MG63 (cell line): ENCODE measurements at places on chromosomes 2 and 18.

GRCh38 chr2:214378455-214379103, 32.3 kb upstream of the VWC2L start:
- no peak for DNase-seq

DNA sequence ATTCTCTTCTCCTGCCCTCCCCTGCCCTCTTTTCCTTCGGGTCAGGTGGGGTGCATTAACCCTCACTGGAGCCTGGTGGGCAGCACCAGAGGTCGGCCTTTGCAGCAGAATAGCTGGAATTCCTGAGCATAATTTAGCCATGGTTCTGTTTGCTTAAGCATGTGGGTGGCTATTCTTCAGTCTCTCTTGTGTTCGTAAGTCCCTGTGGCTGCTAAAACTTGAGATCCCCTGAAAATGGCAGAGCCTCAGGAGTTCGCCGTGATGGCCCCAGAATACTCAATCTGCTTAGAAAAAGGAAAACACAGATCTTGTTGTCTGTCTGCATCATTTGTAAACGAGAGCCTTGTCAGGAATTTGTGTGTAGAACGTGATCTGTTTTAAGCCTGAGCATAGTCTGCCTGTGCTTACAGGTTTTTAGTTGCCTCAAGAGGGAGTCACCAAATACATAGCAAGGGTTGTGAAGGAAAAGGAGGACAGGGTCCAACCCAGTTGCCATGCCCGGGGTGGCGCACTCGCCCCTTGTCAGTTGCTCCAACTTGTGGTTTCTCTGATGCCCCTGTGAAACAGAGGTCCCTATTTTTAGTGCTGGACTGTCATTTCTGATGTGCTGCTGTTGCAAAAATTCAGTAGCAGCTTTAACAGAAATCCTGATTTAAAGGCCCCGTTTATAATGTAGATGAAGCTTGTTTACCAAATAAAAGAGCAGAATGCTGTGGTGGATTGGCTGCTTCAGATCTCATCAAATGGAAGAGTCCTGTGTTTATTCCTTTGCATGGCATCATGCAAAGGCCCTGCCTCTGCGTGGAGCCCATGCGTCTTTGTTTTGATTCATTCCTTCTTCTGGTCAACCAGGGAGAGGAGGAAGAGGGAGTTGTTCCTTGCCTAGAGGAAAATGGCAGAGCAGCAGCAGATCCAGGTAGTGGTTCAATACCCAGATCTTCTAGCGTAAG, 74.8 kb downstream of the WDSUB1 start:
- no peak for DNase-seq

- DNase-seq, result no peak
These were observed 220.7 kb downstream of the PTH2R start for GRCh38 chr2:208627110-208627884.

GRCh38 chr2:239025096-239025801, 177.4 kb downstream of the TWIST2 start:
- DNase-seq, result no peak

GRCh38 chr18:57705832-57706595, 84.4 kb upstream of the NARS1 start:
- no peak for DNase-seq

- DNase-seq, result no peak
These were observed 2.1 kb downstream of the GBX2 start for GRCh38 chr2:236165842-236166795.

GRCh38 chr2:201158111-201158929, 24.6 kb upstream of the CASP10 start:
- peak; percentile 41 for DNase-seq

DNA sequence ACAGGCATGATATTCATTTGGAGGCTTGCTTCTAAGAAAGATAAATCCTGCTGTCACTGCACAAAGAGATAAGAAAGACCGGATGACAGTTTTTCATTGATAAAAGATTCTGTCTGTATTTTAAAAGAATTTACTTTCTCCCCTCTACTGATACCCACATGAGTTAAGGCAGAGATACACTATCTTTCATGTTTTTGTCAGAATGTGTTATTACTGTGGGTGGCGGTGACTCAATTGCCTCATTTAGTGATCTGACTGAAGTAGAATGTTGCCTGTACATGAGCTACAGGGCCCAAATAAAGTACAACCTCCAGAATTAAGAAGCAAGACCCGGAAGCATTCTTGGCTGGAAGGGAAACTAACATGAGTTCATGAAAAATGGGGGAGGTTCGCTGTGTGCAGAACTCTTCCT, 480.0 kb downstream of the SLC4A3 start:
- DNase-seq, result no peak

DNA sequence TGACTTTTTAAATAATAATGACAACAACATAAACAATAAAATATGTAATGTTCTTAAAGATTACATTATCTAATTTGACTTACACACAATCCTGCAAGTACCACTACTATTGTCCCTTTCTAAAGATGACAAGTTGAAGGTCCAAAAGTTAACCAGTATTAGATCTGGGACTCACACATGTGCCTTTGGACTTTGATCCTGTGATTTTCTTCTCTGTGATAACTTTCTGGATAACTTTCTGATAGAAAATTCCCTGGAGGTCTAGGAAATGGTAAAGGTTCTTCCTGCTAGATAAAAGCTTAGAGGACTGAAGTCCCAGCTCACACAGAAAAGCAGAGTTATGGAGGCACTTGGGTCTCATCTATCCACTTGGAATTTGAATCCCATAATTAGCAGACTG, 311.9 kb upstream of the KLHL29 start:
- no peak for DNase-seq

- no peak for DNase-seq
These were observed 499 bp upstream of the LMAN1 start for GRCh38 chr18:59359576-59359952.

GRCh38 chr2:239312081-239312511, 88.7 kb downstream of the HDAC4 start:
- no peak for DNase-seq

- no peak for DNase-seq
These were observed 1367.2 kb upstream of the SLC39A10 start for GRCh38 chr2:194289712-194290346.

- no peak for DNase-seq
These were observed 316.6 kb upstream of the NCKAP5 start for GRCh38 chr2:133884739-133885381.

DNA sequence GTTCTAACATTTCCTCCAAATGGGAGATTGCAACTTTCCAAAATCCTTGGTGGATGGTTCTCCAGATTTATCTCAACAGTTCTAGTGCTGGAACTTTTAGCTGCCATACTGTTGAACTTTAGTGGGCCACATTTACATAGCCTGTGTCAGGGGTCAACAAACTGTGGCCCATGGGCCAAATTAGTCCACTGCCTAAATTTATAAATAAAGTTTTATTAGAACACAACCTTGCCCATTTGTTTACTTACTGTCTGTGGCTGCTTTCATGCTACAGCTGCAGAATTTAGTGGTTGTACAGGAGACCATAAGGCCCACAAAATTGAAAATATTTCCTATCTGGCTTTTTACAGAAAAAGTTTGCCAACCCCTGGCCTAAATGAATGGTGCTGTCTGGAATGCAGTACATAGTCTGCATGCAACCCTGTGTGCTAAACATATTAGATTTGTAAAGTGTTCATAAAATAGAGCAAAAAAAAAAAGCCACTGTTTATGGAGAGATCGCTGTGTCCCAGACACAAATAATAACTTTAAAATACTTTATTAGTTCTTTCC, 30.3 kb downstream of the MGAT5 start:
- DNase-seq, result no peak

- no peak for DNase-seq
These were observed 40.9 kb upstream of the CTLA4 start for GRCh38 chr2:203826704-203827103.

DNA sequence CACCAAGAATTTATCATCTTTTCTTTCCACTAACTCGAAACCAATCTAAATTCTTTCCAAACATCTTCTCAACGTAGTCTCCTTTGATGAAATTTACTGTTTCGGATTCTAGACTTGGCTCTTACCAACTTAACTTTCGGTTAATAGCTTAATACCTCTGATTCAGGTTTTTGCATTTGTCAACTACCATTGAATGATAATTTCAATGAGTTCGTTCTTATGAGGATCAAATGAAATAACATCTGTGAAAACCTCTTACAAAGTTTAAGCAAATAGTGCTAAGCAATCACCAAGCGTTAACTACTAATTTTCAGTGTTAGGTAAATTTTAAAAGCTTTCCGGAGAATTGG, 593 bp upstream of the NRBP1 start:
- no peak for DNase-seq

DNA sequence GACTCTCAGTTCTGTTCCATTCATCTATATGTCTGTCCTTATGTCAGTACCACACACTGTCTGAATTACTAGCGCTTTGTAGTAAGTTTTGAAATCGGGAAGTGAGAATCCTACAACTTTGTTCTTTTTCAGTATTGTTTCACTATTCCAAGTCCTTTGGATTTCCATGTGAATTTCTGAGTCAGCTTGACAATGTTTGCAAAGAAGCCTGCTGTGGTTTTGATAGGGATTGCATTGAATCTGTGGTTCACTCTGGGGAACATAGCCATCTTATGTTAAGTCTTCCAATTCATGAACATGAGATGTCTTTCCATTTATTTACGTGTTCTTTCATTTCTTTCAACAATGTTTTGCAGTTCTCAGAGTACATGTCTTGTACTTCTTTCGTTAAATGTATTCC, 15.0 kb downstream of the SLC3A1 start:
- DNase-seq, result no peak

GRCh38 chr2:197069958-197070357, 143.5 kb upstream of the PGAP1 start:
- no peak for DNase-seq

- DNase-seq, result no peak
These were observed 11.2 kb upstream of the WIPF1 start for GRCh38 chr2:174608866-174609214.

GRCh38 chr18:11175266-11175979, 26.1 kb upstream of the PIEZO2 start:
- DNase-seq, result no peak

DNA sequence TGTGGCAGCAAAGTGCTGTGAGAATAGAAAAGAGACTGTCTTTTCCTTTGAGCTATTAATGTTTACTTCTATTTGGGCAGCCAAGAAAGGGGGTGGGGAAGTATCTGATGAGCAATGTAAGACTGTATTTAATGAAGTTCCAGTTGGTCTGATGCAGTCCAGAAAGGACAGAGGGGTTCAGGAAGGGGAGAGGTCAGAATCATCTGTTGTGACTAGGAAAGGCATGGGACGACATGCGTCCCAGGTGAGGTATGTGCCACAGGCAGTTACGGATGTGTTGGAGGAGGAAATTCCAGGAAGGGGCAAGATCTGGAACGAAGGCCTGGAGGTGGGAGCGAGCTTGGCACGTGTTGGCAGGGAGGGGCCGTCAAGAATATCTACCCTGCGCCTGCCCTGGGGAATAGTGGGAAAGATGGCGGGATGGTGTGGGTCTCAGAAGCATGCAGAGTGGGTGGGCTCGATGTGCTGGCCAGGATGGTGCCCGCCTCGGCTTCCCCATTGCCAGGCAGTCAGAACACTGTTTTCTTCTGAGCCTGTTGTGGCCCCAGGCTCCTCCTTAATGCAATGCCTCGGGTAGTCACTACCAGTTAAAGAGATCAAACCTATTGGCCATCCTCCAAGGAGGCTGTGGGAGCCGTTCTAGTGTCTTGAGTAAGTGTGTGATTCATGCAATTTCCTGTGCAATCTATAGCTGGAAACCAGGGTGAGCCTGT, 57.8 kb upstream of the TXNDC2 start:
- DNase-seq, result peak; percentile 92

DNA sequence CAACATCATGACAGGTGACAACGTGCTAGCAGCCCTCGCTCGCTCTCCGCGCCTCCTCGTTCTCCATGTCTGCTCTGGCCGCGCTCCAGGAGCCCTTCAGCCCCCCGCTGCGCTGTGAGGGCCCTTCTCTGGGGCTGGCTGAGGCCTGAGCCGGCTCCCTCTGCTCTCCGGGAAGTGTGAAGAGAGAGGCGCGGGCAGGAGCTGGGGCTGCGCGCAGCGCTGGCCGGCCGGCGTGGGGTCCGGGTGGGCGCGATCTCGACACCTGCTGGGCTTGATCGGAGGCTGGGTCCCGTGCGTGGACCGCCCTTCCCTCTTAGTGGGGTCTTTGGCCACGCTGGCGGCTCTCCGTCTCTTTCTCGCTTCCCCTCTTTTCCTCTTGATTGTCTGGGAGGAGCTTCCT, 195.5 kb downstream of the ANKRD30BL start:
- no peak for DNase-seq

GRCh38 chr2:233331536-233331935, 22.8 kb upstream of the DGKD start:
- no peak for DNase-seq

DNA sequence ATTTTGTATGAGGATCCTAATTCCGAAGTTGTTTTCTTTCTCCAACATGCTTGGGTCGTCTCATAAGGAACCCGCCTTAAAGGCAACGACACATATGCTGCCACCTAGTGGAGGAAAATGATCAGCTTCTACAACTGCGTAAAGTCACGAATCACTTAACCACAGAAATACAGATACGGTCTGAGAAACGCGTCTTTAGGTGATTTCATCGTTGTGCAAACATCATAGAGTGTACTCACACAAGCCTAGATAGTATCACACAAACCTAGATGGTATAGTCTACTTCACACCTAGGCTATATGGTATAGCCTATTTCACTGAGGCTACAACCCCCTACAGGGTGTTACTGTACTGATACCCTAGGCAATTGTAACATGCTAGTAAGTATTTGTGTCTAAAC, 13.1 kb downstream of the GNLY start:
- DNase-seq, result peak; percentile 55

DNA sequence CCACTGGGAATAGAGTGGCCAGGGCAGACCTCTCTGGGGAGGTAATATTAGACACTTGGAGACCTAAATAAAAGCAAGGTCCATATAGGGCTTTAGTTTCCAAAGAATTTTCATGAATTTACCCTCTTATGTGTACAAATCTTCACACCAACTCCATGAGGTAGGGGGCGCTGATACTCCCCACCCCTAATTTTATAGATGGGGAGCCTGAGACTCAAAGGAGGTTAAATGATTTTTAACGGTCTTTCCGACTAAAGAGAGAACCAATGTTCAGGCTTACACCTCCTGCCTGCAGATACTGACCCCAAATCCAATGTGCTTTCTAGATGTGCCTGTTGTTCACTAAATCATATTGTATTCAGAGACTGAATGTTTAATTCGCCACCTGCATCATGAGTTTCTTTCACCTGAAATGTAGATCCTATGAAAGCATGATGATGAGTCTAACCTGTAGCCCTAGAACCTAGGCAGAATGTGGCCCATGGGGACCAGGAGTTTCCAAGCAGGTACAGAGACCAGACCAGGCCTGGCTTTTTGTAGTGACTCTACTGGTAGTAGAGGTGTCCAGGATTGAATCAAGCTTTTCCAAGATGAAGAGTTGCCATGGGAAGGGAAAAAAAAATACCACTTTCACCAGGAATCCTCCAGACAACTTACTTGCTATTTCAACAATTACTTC, 16.8 kb upstream of the PAX3 start:
- no peak for DNase-seq
